Dermis microvascular lymphatic vessel endothelial cell (primary cell): ENCODE measurements at places on chromosomes 2 and 18.

GRCh38 chr2:146457221-146457620 lies 1387.6 kb upstream of the ACVR2A start:
- DNase-seq: no peak

DNA sequence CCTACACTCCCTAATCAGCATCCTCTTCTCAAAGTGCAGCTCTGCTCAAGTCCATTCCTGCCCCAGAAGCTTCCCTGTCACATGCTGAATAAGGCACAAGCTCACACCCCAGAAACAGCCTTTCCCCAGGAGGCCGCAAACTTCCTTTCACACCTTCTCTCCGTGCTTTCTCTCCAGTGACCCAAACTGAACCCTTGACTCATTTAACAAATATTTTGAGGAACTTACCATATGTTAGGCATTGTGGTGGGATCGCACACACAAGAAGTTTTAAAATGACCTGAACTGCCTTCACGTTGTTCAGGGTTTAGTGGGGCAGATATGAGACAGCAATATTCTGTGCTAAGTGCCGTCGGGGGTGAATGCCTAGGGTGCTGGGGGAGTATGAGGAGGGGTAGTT lies 161.3 kb downstream of the INSIG2 start:
- no peak for DNase-seq

GRCh38 chr18:63505566-63506335 lies 29.0 kb downstream of the SERPINB5 start:
- DNase-seq: no peak

DNA sequence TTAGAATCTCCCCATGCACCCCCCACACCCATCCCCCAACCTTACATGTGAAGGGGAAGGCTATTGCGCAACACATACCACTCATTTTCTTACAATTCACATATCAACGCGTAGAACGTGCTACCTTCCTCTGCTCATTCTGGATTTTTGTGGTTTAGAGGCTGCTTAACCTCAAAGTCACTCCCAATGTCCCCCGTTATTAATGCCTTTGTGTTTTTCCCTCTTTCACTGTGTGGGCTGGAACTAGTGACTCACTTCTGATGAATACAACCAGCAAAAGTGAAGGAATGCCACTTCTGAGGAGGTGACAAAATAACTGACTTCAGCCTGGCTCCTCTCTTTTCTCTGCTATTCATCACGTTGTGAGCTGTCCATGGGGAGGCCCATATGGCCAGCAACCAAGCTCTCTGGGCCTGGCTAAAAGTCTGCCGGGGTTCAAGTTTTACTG lies 342.5 kb upstream of the NXPH2 start:
- no peak for DNase-seq

DNA sequence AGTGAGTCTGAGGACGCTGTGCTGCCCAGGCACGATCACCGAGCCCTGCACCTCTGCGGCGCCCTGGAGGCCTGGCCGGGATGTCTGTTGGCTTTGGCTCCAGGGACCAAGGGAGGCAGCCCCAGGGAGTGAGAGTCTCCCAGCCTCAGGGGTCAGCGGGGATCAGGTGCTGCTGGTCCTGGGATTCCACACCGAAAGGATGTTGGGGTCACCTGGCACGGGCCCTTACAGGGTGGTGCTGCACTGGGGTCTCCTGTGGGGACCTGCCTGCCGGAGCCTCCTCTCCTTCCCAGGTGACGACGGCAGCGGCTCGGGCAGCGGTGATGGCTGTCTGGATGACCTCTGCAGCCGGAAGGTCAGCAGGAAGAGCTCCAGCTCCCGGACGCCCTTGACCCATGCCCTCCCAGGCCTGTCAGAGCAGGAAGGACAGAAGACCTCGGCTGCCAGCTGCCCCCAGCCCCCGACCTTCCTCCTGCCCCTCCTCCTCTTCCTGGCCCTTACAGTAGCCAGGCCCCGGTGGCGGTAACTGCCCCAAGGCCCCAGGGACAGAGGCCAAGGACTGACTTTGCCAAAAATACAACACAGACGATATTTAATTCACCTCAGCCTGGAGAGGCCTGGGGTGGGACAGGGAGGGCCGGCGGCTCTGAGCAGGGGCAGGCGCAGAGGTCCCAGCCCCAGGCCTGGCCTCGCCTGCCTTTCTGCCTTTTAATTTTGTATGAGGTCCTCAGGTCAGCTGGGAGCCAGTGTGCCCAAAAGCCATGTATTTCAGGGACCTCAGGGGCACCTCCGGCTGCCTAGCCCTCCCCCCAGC lies 30.5 kb downstream of the GPC1 start:
- no peak for DNase-seq

DNA sequence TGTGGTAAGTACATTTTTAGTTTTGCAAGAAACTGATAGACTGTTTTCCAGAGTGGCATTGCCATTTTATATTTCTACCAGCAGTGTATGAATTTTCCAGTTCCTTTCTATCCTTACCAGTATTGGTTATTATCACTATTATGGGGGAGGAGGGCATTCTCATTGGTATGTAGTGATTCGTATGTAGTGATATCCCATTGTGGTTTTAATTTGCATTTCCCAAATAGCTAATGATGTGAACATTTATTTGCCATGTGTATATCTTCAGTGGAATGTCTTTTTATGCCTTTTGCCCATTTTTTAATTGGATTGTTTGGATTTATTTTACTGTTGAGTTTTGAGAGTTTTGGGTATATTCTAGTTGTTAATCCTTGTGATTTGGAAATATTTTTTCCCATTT lies 16.9 kb downstream of the EIF5B start:
- no peak for DNase-seq
